ENCODE measurements at places on chromosomes 6 and 20. TPM values are rescaled to one million over a fixed set of nuclear protein-coding genes. Genes with fewer than 3 reads are reported as not detected.

BPIFB4 gene
- total RNA-seq, result not detected

GRCh38 chr6:168536665-168537539 lies 95.9 kb downstream of the SMOC2 start:
- DNase-seq, result no peak

DNA sequence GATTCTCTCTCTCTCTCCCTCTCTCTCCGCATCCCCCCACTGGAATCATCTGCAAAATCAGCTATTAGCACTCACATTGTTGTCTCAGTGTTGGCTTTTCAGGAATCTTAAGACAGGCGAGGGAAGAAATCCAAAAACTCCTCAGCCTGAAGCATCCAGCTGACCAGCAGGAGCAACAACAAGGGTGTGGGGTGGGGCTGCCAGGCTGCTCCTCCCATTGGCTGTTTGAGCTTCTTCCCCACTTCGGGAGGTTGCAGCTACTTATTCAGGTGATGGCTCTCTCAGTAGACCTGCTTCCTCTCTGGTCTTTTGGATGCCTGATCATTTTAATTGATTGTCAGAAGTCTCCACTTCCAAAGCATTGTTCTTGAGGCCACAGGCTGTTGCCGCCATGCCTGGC lies 24.1 kb upstream of the SLC32A1 start:
- DNase-seq, result no peak

SPEF1 gene
- total RNA-seq, result not detected

DNA sequence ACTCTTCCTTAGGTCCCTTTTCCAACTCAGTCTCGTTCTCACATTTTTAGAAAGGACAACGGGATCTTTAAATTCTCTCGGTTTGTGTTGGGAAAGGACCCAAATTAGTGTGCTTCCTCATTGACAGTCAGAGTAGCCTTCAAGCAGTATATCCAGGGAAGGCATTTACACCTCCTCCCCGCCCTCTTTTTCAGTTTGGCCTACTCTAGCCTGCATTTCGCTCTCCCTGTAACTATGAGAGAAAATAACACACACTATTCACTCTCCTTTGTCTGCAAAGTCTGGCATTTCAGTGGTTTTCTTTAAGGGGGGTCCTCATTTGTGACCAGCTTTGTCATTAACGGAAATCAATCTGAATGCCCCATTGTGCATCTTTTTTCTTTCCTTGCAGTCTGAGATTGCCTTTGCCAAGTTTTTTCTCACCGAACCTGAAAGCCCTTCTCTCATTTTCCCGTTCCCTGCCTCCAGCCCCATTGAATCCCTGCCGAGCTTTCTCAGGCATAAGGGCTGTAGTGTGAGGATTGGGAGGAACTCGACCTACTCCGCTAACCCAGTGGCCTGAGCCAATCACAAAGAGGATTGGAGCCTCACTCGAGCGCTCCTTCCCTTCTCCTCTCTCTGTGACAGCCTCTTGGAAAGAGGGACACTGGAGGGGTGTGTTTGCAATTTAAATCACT lies 393 bp upstream of the FABP7 start:
- DNase-seq, result no peak

GRCh38 chr6:16092140-16092539 lies 36.7 kb upstream of the MYLIP start:
- DNase-seq, result no peak

- peak; percentile 81 for DNase-seq
These were observed 2.8 kb upstream of the NEU1 start for GRCh38 chr6:31865205-31866118.

KCNK16 gene
- total RNA-seq, result not detected

DNA sequence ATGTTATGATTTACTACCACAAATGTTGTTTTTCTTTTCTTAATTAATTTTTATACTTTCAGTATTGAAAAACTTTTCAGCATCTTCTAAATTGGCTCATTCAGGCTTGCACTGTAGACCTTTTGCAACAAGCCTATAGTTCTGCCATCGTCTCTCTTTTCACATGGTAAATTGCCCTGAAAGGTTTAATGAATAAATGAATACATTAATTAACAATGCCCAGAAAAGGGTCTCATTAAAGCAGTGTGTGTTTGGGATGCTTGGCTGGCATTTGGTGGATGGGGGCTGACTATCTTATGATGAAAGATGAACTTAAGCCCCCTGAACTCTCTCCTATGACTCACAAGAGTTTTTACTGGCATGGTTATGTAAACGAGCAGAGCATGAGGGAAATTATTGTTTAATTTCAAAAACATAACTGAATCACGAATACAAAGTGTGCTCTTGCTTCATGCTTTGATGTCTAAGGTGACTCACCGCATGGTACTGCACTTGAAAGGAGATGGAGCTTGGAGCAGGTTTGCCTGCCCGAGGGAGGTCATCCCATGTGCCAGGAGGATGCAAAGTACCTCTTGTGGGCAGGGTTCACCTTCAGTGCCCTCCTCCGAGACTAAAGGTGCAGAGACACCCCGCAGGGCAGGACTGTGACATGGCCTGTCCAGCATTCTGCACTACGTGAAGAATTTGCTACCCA lies 13.8 kb upstream of the PCK1 start:
- no peak for DNase-seq

C20orf173 gene
- total RNA-seq, result not detected

ATP9A gene
- 33.0 TPM for total RNA-seq

DNA sequence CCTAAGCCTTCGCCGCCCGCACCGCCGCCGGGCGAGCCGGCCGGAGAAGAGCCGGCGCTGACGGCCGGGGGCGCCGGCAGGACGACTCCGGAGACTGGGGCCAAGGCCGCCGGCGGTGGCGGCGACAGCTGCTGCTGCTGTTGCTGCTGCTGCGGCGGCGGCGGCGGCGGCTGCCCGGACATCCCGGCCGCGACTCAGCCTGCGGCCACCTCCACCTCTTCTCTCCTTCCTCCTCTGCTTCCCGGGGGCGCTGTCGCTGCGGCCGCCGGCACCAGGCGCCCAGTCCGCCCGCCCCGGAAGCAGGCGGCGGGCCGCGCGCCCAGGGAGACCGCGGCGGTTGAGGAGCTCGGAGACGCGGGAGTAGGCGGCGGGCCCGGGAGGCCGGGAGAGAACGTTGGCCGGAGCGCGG lies 307 bp downstream of the RANBP9 start:
- no peak for DNase-seq

TBXT gene
- total RNA-seq, result not detected

DNA sequence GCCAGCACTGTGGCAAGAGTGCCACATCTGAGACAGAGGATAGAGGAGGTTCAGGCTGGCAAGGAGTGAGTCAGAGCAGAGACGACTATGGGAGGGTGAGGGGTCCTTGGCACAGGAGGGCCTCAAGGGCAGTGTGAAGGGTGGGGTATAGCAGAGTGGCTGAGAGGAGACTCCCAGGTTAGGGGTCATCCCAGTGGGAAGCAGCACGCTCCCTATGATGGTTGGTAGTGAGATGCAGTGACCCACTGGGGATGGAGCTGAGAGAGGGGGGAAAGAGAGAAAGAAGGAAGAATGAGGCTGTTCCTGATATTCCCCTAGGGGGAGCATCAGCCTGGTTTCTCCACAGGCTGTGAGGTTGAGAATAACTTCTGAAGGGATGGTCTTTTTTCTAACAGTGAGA lies 97.3 kb downstream of the INSM1 start:
- DNase-seq, result no peak

Data from renal cortical epithelial cell (primary cell).